Body of pancreas (tissue), 4 donors: ENCODE measurements at places on chromosomes 3 and 15.

DNA sequence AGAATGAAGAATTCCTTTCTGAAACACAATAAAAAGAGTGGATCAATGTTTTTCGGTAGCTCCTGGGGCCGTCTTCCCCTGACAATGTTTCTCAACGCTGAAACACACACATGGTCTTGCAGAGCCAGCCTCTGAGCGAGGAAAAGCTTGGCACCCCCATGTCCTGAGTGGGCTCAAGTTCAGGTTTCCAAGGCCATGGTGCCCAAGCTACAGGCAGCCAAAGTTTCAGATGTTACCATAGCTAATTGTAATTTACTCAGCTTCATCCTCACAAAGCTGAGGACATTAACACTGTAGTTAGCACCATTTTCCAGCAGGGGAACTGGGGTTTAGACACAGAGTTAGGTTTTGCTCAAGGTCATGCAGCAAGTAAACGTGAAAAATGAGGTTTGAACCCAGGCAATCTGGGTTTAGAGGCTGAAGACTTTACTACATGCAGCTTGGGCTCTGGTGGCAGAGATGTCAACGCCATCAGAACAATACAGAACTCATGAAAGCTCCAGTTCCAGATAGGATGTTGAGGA lies 199.1 kb downstream of the TJP1 start:
- no peak for DNase-seq

GRCh38 chr3:31166249-31166885 lies 271.9 kb upstream of the GADL1 start:
- DNase-seq: peak; percentile 35

DNA sequence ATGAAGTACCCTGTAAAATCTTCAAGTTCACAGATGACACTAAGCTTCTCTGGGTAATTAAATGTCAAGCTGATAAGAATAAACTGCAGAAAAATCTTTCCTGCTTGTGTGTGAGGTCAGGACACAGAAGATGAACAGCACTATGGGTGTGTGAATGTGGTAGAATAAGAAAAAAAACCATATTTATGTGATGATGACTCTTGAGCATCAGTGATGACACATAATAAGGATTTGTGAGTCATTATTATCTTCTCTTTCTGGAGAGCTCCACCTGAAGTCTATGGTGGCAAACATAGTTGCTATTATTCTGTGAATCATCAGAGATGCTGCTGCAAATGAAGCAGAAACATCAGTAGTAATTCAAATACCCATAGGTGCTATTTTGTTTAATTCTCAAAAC lies 422.4 kb downstream of the DIPK2A start:
- no peak for DNase-seq

GRCh38 chr3:36796881-36797280 lies 32.5 kb upstream of the DCLK3 start:
- no peak for DNase-seq

DNA sequence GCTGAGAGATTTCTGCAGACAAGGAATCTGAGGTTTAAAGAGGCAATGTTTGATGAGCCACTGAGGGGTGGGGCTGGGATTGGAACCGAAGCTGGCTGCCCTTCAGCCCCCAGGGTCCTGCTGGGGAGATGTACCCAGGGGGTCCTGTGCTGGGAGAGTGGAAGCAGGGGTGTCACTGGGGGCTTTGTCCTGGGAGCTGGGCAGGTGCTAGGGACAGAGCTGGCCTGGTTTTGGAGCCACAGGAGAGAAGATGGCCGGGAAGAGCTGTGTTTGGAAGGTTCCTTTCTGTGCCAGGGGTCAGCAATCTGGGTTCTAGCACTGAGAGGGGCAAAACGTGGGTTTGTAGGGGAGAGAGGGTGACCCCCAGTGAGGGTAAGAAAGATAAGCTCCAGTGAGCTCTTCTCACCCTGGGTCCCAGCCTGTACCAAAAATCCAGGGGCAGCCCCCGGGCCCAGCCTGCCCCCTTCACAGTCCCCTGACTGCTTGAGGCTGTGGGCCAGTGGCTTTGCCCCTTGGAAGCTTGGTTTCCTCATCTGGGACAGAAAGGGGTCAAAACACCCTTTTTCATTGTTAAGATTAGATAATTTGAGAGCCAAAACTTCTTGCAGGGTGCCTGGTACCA lies 69.6 kb downstream of the SMAD3 start:
- no peak for DNase-seq

- DNase-seq: no peak
Observed at GRCh38 chr3:145807990-145808389, 353.0 kb downstream of the PLOD2 start.

- peak; percentile 66 for DNase-seq
Observed at GRCh38 chr3:117526470-117527079, 817.0 kb downstream of the TUSC7 start.

GRCh38 chr3:127484601-127485388 lies 105.7 kb downstream of the TPRA1 start:
- DNase-seq: no peak

- DNase-seq: no peak
Observed at GRCh38 chr3:76352511-76353284, 567.3 kb upstream of the ZNF717 start.

DNA sequence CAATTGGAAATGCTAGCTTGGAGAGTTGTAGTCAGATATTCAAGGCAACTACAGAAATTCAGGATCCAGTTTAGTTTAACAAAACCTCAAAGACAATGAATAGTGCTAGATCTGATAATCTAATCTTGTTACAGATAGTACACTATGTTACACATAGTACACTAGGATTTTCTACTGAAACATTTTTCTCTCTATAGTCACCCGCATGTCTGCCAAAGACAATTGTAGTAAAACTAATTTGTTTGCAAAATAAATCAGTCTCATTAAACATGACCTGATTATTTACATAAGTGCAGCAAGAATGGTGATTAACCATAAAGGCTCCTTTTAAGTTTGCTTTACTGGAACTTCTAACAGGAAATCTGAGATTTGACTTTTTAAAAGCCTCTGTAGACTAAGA lies 52.0 kb downstream of the ILDR1 start:
- no peak for DNase-seq
